ENCODE measurements at places on chromosomes 7 and 10.

DNA sequence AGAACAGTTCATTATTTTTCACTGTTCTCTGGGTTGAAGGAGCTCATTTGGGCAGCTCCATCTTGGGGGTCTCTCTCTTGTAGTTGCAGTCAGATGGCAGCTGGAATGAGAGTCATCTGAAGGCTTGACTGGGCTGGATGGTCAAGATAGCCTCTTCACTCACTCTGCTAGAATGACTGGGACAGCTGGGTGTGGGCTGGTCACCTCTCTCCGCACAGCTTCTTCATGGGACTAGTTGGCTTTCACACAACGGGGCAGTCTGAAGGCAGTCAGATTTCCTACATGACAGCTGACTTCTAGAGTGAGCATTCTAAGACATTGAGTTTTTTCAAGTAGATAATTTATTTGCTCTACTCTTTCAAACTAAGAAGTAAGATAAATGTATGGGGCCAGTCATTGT lies 13.1 kb downstream of the PLEKHA1 start:
- no peak for DNase-seq

- no peak for DNase-seq
Measured at GRCh38 chr7:45717537-45718235, 143.5 kb downstream of the ADCY1 start.

DNA sequence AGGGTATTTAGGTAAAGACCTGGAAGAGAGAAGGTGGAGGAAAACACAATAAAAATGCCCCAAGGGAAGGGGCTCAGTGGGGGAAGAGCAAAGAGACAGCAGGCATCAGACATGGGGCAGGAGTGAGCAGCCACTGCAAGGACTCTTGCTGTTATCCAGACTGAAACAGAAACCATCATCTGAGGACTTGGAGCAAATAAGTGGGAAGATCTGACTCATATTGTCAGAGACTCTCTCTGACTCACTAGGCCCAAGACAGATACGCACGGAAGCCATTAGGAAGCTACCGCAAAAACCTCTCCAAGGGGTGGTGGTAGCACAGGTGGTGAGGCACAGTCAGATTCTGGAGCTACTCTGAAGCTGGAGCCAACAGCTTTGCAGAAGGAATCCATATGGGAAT lies 110.7 kb downstream of the RNF32 start:
- DNase-seq, result no peak

DNA sequence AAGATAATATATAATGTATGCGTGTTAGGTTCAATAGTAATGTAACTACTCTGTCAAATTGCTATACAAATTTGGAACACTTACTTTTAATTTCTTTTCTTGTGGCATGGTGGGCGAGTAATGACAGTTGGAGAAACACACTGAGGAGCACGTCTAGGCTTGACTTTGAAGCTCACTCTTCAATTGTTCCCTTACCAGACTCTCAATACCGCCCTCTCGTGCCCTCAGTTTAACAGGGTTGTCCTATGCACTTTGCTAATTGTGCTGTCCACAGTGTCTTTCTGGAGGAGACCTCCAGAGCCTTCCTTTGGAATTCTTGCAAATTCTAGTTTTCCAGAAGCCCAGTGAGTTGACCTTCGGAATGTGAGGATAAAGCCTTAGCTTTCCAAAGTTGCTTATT lies 107.2 kb upstream of the RELN start:
- no peak for DNase-seq

GRCh38 chr10:44261710-44262455 lies 123.0 kb downstream of the CXCL12 start:
- no peak for DNase-seq

- no peak for DNase-seq
Measured at GRCh38 chr7:96527133-96527827, 182.4 kb downstream of the SEM1 start.

DNA sequence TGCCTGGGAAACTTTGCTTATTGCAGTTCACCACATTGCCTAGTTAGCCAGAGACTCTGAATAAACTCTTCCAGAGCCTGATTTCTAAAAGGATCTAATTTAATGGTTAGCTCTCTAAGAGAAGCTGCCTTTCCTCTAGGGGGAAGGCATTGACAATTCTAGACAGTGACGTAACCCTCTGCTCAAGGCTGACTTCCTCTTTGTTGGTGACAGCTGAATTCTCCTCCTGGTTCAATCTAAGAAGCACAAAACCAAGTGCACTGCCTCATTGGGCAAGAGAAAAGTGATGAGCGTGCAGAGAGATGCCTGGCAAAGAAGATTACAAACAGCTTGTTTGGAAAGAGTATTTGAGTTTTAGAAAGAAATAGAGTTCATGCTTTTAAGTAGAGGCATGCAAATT lies 102.7 kb downstream of the MACC1 start:
- DNase-seq, result no peak

- DNase-seq, result no peak
Measured at GRCh38 chr10:17665747-17666146, 21.8 kb downstream of the STAM start.

- no peak for DNase-seq
Measured at GRCh38 chr7:6505685-6506559, 45.3 kb downstream of the GRID2IP start.

DNA sequence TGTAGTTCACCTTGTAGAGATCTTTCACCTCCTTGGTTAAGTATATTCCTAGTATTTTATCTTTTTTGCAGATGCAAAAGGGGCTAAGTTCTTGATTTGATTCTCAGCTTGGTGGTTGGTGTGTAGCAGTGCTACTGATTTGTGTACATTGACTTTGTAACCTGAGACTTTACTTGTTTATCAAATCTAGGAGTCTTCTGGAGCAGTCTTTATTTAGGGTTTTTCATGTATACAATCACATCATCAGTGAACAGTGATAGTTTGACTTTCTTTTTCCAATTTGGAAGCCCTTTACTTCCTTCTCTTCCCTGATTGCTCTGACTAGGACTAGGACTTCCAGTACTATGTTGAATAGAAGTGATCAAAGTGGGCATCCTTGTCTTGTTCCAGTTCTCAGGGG lies 33.8 kb downstream of the GPR22 start:
- DNase-seq, result no peak

Measured in NCI-H1092 treated with DMSO at 0.1 percent for 48 hours (cell line).